ENCODE measurements at places on chromosomes 4 and X.
A peak's percentile ranks its signal among the peaks of the same experiment; 100 is the strongest.

- DNase-seq = no peak
Observed at GRCh38 chr4:766152-766515, 59.8 kb downstream of the CPLX1 start.

GRCh38 chrX:14616301-14616700 is 87.0 kb downstream of the GLRA2 start:
- DNase-seq = no peak

- no peak for DNase-seq
Observed at GRCh38 chrX:8191022-8191421, 20.0 kb upstream of the VCX2 start.

DNA sequence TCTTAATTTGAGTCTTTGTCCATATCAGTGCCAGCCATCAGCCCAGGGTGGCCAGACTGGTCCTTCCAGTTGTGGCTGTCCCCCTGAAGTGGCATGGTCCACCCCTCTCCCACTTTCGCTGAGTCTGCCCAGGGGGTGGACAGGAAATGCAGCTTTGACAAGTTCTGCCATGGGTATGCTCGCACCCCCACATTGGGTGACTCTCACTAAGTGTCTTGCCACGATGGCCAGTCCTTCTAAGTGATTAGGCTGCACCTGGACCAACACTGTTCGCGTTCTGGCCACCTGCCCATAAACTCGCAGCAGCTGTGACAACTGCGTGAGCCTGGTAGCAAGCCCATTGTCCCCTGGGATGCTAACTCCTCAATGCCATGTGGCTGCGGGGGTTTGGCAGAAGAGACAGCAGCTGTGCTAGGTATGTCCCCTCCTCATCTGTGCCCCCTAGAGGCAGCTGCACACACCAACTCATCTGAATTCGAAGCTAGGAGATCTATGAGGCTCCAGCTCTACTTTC is 10.0 kb upstream of the LNX1 start:
- DNase-seq = peak; percentile 31

GRCh38 chrX:120755066-120755846 is 120.4 kb downstream of the CT47B1 start:
- DNase-seq = peak; percentile 18

GRCh38 chrX:78514852-78515251 is 144.3 kb downstream of the RTL3 start:
- DNase-seq = peak; percentile 2

DNA sequence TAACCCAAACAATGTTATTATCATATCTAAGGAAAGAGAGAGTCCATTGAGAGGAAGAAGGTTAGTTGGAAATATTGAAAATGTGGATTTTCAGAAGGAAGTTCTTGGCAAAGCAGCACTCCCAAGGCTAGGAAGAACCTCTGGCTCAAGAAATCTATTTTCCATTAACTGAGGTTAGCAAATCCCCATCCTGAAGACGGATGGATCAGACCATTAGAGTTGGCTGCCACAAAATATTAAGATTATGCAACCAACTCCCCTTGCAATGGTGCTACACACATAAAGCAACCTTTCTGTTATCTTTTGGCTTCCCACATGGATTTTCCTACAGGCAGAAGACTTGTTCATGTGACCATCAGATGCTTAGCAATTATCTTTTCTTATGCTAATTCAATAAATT is 96.3 kb downstream of the COL4A6 start:
- DNase-seq = no peak

- no peak for DNase-seq
Observed at GRCh38 chrX:13659063-13659462, 6.1 kb downstream of the TCEANC start.

GRCh38 chr4:53186714-53187358 is 179.0 kb downstream of the SCFD2 start:
- no peak for DNase-seq

GRCh38 chr4:108601532-108601931 is 18.8 kb upstream of the RPL34 start:
- no peak for DNase-seq

DNA sequence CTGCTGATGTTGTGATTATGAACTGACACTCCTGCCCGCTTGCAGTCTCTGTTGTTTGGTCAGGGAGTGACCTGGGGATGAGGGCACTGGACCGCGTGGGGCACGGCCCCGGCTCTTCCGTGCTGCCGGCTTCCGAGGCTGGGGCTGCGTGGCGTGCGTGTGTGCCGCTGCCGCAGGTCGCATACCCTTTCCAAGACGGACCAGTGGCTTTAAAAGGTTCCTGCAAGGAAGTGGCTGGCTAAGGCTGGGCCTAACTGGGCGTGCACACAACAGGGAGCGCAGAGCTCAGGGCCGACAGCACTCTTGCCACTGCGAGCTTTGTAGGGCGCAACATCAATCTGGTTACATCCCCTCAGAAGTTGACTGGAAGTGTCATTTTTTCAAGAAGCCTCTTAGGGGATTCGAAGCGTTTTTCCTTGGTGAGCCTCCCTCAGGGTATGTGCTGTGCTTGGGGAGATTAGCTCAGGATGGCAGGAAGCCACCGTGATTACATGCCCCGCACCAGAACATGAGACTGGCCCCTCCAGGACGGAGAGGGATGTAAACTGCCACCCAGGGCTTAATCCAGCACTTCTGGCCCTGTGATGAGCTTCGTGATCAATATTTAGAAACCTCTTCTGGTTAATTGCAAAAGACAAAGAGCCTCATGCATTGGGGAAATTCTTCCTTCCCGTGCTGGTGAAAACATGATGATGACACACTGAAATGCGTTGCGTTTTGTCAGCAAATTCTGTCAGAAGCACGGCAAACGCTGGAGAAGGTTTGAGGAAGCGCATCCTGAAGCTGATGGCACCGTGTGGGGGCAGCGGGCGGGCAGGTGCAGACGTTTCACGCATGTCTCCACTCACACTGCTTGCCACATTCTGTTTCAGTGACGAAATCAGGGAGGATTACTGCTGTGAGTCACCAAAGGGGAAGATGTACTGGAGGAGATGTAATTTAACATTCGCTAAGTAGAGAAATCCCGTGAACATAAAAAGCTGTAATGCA is 11.1 kb downstream of the MAEA start:
- no peak for DNase-seq

DNA sequence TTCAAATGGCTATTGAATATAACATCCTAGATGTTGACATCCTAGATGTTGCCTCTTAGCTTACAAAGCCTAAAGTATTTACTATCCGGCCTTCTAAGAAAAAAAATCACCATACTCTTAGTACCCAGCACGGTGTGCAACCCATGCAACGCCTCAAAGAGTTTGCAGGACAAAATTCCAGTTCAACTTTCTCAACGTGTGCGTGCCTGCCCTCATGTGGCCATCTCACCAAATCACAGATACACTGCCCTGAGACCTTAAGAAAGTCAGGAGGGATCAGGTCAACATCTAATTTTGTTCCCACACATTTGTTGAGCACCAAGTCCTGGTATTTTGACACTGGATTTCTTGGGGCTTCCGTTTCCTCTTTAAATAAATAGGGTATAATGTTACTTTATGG is 68.3 kb downstream of the CRMP1 start:
- peak; percentile 43 for DNase-seq

DNA sequence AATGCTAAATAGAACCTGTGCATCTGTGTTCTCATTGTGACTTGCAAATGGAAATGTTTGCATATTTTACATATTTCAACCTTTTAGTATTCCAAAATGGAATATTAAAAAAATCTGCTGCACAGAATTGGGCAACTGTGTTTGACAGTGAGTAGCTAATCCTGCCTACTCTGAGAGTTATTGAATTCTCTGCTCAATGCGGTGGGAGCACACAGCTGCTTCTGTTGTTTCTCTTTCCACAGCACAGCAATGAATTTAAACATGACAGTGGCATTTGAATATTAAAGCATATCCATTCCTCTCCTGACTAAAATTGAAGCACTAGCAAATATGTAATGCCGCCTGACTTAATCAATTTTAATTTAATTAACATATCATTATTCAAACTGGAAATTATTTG is 366.6 kb downstream of the GASK1B start:
- DNase-seq = no peak

- DNase-seq = no peak
Observed at GRCh38 chr4:163958751-163959150, 464.3 kb downstream of the TMA16 start.

GRCh38 chr4:110994781-110995180 is 371.9 kb upstream of the PITX2 start:
- no peak for DNase-seq

All from GM20000 (cell line).